IPS DF 6.9 (cell line): ENCODE measurements at places on chromosomes 5 and 9.

GRCh38 chr5:108581026-108581425 is 166.7 kb upstream of the FER start:
- H3K4me1 ChIP-seq = no peaks in the 10 kb centered on the region
- no peaks in the 10 kb centered on the region for H3K27me3 ChIP-seq
- H3K36me3 ChIP-seq = no peaks in the 10 kb centered on the region
- H3K27ac ChIP-seq = no peak overlapping the region
- DNase-seq = no peak
- H3K4me3 ChIP-seq = no peak overlapping the region

DNA sequence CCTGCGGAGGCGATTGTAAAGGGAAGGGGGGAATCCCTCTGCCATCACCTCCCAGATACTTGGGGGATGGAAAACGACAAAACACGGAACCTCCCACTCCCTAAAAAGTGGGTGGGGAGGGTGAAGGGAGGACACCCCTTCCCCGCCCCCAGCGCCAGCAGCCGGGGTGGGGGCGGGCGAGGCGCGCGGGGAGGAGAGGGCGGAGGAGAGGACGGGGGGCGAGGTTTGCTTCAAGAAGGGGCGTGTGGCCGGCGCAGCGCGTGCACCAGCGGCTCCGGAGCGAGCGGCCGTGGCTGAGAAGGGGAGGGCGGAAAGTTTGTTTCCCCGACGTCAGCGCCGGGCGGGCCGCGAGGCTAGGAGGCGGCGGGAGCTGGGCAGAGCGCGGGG is at the start of gene PRRX2:
Gene PRRX2, plus strand, starts transcription at position 259 of the 387 bp plus-strand sequence. CDS start 221 bp downstream, outside the sequence.
- no peaks in the 10 kb centered on the region for H3K36me3 ChIP-seq
- H3K4me1 ChIP-seq = peaks cover 2% of the 10 kb centered on the region
- DNase-seq = no peak
- peaks cover 4% of the 10 kb centered on the region; the same call in 1 of the 2 replicates for H3K27me3 ChIP-seq
- H3K27ac ChIP-seq = no peak within 1 kb of the TSS
- H3K4me3 ChIP-seq = peak within 1 kb of the TSS; percentile 52; the same call in 1 of the 2 replicates

DNA sequence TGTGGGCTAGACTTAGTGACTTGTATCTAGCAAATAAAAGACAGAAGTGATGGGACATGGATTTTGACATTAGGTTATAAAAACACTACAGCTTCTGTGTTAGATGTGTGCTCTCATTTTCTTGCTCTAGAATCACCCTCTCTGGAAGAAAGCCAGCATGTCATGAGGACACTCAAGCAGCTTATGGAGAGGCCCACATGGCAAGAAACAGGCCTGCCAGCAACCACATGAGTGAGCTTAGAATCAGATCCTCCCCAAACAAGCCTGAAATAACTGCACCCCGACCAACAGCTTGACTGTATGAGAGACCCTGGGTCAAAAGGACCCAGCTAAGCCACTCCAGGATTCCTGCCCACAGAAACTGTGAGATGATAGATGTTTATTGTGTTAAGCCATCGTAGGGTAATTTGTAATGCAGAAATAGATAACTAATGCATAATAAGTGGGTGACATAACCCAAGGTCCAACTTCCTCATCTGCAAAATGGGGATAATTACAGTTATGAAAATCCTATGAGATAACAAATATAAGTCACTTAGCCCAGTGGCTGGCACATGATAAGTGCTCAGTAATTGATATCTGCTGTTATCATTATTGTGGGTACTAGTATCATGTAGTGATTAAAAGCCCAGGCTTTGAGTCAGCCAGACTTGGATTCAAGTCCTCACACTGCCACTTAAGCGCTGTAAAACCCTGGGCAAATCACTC is 86.5 kb downstream of the KLHL3 start:
- H3K4me1 ChIP-seq = no peaks in the 10 kb centered on the region
- H3K36me3 ChIP-seq = 0 out of 2 replicates have a peak, but pooled peaks cover 4% of the 10 kb centered on the region
- no peak overlapping the region for H3K27ac ChIP-seq
- DNase-seq = no peak
- H3K4me3 ChIP-seq = no peak overlapping the region

GRCh38 chr5:173777149-173777548 is 111.0 kb upstream of the CPEB4 start:
- no peaks in the 10 kb centered on the region; the same call in 1 of the 2 replicates for H3K4me1 ChIP-seq
- H3K27me3 ChIP-seq = no peaks in the 10 kb centered on the region
- DNase-seq = no peak
- no peaks in the 10 kb centered on the region for H3K36me3 ChIP-seq

- no peak for DNase-seq
- no peaks in the 10 kb centered on the region for H3K36me3 ChIP-seq
- H3K27me3 ChIP-seq = no peaks in the 10 kb centered on the region
- H3K4me3 ChIP-seq = no peak overlapping the region
- H3K27ac ChIP-seq = no peak overlapping the region
These were observed 554.0 kb upstream of the ARRDC3 start for GRCh38 chr5:91937121-91937520.

DNA sequence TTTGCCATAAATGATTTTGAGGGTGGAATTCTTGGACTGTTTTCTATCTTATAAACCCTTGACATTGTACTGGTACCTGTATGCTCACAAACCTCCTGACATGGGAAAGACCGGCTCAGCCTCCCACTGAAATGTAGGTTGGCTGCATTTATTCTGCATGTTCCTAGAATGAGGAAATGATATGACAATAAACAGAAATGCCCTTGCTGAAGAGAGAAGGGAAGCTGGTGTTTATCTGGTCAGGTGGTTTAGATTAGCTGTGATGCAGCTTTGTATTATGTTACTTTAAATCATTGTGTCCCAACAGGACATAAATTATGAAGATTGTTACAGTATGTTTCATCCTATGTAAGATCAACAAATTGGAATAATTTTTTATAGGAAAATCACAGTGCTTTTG is 23.1 kb upstream of the CATSPER3 start:
- DNase-seq = no peak
- no peaks in the 10 kb centered on the region for H3K27me3 ChIP-seq
- no peaks in the 10 kb centered on the region for H3K4me1 ChIP-seq
- H3K27ac ChIP-seq = no peak overlapping the region

DNA sequence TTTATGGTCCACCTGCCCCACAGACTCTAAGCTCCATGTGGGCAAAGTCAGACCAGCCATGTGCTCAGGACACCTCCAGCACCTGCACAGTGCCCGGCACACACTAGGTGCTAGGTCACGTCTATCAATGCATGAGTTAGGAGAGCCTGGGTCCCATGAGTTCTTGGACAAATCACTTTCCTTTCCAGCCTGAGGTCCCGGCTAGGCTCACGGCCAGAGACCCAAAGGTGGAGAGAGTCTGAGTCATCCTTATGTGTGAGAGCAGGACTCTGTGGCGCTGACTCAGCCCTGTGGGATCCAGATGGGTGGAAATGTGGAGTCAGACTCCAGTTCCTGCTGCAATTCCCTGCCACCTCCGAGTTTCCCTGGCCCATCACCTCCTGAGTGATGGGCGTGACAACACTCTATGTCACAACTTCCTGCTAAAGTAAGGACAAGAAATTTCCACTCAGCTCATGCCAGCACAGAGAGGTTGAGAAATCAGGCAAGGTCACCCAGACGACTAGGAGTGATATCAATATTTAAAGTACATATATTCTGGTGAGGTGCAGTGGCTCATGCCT is 2.5 kb upstream of the ST6GALNAC4 start:
- no peaks in the 10 kb centered on the region for H3K27me3 ChIP-seq
- no peak overlapping the region for H3K27ac ChIP-seq
- no peak for DNase-seq
- peaks cover 2% of the 10 kb centered on the region; the same call in 1 of the 2 replicates for H3K4me1 ChIP-seq
- no peak overlapping the region for H3K4me3 ChIP-seq

GRCh38 chr5:170470275-170470674 is 33.5 kb upstream of the KCNIP1 start:
- no peaks in the 10 kb centered on the region for H3K27me3 ChIP-seq
- H3K27ac ChIP-seq = no peak overlapping the region
- peaks cover 4% of the 10 kb centered on the region for H3K4me1 ChIP-seq
- H3K4me3 ChIP-seq = no peak overlapping the region
- no peaks in the 10 kb centered on the region for H3K36me3 ChIP-seq

DNA sequence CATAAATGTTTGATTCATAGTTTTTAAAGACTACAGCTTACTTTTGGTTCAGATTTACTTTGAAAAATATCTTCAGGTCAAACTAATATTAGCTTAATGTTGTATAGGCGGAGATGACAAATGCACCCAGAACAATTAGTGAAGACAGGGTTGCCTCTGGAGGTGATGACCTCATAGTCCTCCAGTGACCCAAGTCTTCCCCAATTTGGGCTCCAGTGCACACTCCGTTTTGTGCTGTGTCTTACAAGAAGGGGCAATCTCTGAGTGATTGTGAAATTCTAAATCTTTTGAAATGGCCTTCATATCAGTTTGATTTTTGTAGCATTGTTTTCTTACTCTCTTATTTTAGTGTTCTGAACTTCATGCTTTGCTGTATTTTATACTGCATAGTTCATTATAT is 57.6 kb downstream of the DENND4C start:
- no peaks in the 10 kb centered on the region for H3K27me3 ChIP-seq
- H3K4me3 ChIP-seq = no peak overlapping the region
- H3K4me1 ChIP-seq = no peaks in the 10 kb centered on the region
- no peaks in the 10 kb centered on the region; the same call in 1 of the 2 replicates for H3K36me3 ChIP-seq
- DNase-seq = no peak

- H3K4me1 ChIP-seq = peaks cover 3% of the 10 kb centered on the region; the same call in 1 of the 2 replicates
- H3K36me3 ChIP-seq = no peaks in the 10 kb centered on the region
- DNase-seq = no peak
These were observed 672 bp downstream of the MSANTD3 start for GRCh38 chr9:100427366-100428263.

GRCh38 chr5:60148366-60148765 is 254.8 kb upstream of the PDE4D start:
- H3K4me3 ChIP-seq = no peak overlapping the region
- H3K27ac ChIP-seq = no peak overlapping the region
- H3K4me1 ChIP-seq = no peaks in the 10 kb centered on the region
- no peak for DNase-seq

- no peaks in the 10 kb centered on the region for H3K27me3 ChIP-seq
- no peak for DNase-seq
- no peaks in the 10 kb centered on the region for H3K36me3 ChIP-seq
- H3K4me3 ChIP-seq = no peak overlapping the region
- H3K27ac ChIP-seq = no peak overlapping the region
These were observed 14.6 kb downstream of the ADAMTS16 start for GRCh38 chr5:5154733-5155132.

GRCh38 chr9:129213551-129213950 is 35.5 kb upstream of the IER5L start:
- H3K4me3 ChIP-seq = no peak overlapping the region
- H3K27ac ChIP-seq = no peak overlapping the region

DNA sequence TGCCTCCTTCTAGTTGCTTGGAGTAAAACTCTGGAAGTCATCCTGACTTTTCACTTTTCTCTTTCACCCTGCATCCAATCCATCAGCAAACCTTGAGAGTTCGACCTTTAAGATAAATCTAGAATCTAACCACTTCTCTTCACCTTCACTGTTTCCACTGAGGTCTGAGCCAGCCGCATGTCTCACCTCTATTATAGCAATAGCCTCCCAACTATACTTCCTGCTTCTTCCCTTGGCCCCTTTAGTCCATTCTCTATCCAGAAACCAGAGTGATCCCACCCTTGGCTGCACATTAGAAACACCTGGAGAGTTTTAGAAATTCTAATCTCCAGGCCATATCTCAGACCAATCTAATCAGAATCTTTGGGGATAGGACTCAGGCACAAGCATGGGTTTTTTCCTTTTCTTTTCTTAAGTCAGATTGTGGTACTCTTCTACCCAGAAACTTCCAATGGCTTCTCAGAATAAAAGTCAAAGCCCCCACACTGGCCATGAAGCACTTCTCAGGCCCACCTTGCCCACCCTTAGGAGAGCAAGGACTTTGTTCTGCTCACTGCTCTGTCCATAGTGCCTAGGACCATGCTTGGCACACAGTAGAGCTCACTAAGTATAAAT is 33.1 kb downstream of the MFAP3 start:
- no peak overlapping the region for H3K27ac ChIP-seq
- H3K27me3 ChIP-seq = no peaks in the 10 kb centered on the region
- H3K36me3 ChIP-seq = no peaks in the 10 kb centered on the region
- H3K4me3 ChIP-seq = no peak overlapping the region
- H3K4me1 ChIP-seq = no peaks in the 10 kb centered on the region

DNA sequence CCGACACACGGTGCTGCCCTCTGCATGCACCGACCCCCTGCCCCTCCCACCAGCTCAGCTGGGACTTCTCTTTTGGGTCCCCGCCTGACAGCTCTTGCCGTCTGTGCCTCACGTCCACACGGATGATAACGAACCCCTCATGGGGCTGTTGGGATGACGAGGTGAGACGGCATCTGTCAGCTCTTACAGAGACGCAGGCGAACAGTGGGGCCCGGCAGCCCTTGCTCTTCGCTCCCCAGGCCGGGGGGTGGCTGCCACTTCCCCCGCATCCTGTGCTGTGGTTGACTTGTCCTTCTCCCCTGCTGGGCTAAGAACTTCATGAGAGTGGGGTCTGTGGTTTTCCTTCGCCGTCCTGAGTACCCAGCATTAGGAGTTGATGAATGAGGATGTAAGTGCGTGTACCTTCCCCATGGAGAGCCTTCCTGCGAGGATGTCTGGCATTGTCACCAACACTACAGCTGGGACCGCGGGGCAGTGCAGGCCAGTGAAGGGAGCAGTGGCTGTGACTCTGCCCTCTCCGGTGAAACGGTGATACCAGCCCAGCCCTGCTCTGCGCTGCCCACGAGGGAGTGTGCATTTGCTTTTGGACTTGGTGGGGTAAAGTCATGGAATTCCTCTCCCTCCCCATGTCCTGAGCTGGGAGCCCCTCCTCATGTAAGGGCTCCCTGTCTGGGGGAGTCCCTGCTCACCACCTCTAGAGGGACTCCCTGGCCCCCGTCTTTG is 23.2 kb downstream of the HK3 start:
- H3K36me3 ChIP-seq = no peaks in the 10 kb centered on the region
- DNase-seq = no peak
- no peak overlapping the region for H3K4me3 ChIP-seq
- H3K4me1 ChIP-seq = no peaks in the 10 kb centered on the region; the same call in 1 of the 2 replicates
- H3K27me3 ChIP-seq = no peaks in the 10 kb centered on the region
- H3K27ac ChIP-seq = no peak overlapping the region

DNA sequence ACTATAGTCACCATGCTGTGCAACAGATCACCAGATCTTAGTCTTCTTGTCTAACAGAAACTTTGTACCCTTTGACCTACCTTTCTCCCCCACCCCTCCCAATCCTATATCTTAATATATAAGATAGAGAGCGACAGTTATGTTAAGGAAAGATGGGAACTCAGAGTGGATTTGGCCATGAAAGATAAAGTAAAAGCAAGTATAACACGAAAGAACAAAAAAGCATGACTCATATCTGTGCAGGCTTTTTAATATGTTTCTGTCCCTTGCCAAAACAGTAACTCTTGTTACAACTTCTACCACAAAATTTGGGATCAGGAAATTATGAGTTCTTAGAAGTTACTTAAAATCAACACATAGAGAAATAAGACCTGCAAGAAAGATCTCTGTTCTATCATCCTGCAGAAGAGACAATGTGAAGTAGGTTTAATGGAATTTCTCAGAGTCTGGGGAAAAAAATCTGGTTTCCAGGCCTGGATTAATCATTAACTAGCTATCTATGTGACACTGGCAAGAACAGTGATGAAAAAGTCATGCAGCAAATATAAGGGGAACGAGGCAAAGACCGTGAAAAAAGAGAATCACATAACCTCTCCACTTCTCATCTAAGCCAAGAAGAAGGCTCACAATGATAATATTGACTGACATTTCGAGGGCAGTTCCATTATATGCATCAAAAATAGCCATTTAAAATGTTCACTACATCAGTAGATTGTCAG is 18.6 kb downstream of the BAAT start:
- no peak overlapping the region for H3K4me3 ChIP-seq
- no peaks in the 10 kb centered on the region for H3K36me3 ChIP-seq
- no peak overlapping the region for H3K27ac ChIP-seq
- H3K27me3 ChIP-seq = no peaks in the 10 kb centered on the region; the same call in 1 of the 2 replicates
- H3K4me1 ChIP-seq = no peaks in the 10 kb centered on the region
- DNase-seq = no peak

GRCh38 chr5:4576908-4577307 is 563.2 kb upstream of the ADAMTS16 start:
- no peaks in the 10 kb centered on the region for H3K36me3 ChIP-seq
- no peak for DNase-seq
- no peak overlapping the region for H3K27ac ChIP-seq
- H3K4me3 ChIP-seq = no peak overlapping the region
- no peaks in the 10 kb centered on the region for H3K27me3 ChIP-seq
